ENCODE measurements at places on chromosomes 16 and 17. TPM values are rescaled to one million over a fixed set of nuclear protein-coding genes. Genes with fewer than 3 reads are reported as not detected.

TBC1D28 gene
- total RNA-seq, result not detected

HSD17B2 gene
- 0.19 TPM for total RNA-seq

DNA sequence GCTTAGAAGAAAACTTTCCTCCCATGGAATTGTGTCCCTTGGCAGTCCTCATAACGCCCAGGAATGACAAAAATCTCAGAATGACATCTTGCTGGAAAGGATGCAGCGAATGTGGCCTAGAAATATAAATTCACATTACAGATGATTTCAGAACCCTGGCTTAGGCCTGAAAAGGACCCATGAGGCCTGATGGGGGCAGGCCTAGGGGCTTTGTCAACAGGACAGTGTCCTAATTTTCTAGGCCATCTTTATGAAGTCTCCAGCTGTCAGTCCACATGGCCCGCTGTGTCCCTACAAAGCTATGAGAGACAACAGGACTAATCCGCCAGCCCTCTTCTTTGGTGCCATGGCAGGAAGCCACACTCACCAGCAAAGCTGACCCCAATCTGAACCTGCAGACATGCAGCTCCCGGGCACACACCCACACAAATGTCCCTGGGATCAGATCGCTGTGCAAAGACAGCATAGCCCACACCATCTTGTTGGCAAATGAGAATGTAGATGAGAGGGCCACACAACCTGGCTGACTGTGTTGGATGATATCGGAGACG, 40.4 kb upstream of the DNAH17 start:
- H3K4me1 ChIP-seq, result no peaks in the 10 kb centered on the region
- H3K4me3 ChIP-seq, result no peak overlapping the region
- DNase-seq, result no peak
- no peaks in the 10 kb centered on the region for H3K36me3 ChIP-seq
- H3K27ac ChIP-seq, result no peak overlapping the region

DNA sequence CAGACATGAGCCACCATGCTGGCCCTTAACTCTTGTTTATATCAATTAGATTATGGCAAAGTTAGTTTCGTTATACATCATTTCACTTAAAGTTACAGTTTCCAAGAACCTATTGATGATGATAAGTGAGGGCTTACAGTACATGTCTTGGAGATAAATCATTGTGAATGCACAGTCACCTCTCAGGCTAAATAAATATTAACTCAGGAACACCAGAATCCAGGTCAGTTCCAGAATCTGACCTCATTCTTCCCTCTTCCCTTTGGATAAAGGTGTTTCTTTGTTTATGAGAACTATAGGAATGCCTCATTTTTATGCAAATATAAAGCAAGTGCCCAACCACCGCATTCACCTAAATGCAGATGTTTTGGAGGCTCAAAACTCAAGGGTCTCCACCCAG, 48.4 kb upstream of the CRYM start:
- no peaks in the 10 kb centered on the region for H3K4me1 ChIP-seq
- H3K4me3 ChIP-seq, result no peak overlapping the region
- H3K27ac ChIP-seq, result no peak overlapping the region
- H3K36me3 ChIP-seq, result no peaks in the 10 kb centered on the region
- H3K27me3 ChIP-seq, result no peaks in the 10 kb centered on the region
- no peak for DNase-seq

GRCh38 chr16:3637371-3637923, 17.0 kb upstream of the DNASE1 start:
- DNase-seq, result peak; percentile 44
- H3K27me3 ChIP-seq, result no peaks in the 10 kb centered on the region
- H3K4me3 ChIP-seq, result no peak overlapping the region
- peaks cover 21% of the 10 kb centered on the region for H3K36me3 ChIP-seq
- H3K27ac ChIP-seq, result peak overlapping the region; percentile 79

Data from thymus (tissue), 14 donors.